ENCODE measurements at places on chromosomes 2 and 18.
A peak's percentile ranks its signal among the peaks of the same experiment; 100 is the strongest.

DNA sequence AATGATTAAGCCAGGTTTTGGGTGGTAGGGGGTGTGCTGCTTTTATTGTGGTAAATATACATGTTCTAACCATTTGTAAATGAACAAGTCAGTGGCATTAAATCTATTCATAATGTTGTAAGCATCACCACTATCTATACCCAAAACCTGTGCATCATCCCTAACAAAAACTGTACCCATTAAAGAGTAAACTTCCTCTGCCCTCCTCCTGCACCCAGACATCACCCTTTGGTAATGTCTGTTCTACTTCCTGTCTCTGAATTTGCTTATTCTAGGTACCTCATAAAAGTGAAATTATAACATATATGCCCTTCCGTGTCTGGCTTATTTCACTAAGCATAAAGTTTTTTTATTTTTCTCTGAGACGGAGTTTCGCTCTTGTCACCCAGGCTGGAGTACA, 14.1 kb downstream of the RIF1 start:
- DNase-seq, result no peak

- DNase-seq, result no peak
These were observed 230.7 kb downstream of the HAUS1 start for GRCh38 chr18:46334868-46335281.

- DNase-seq, result no peak
These were observed 19.6 kb upstream of the KIF3C start for GRCh38 chr2:26001743-26002351.

- DNase-seq, result peak; percentile 17
These were observed 48.1 kb downstream of the TMEM185B start for GRCh38 chr2:120174963-120175581.

DNA sequence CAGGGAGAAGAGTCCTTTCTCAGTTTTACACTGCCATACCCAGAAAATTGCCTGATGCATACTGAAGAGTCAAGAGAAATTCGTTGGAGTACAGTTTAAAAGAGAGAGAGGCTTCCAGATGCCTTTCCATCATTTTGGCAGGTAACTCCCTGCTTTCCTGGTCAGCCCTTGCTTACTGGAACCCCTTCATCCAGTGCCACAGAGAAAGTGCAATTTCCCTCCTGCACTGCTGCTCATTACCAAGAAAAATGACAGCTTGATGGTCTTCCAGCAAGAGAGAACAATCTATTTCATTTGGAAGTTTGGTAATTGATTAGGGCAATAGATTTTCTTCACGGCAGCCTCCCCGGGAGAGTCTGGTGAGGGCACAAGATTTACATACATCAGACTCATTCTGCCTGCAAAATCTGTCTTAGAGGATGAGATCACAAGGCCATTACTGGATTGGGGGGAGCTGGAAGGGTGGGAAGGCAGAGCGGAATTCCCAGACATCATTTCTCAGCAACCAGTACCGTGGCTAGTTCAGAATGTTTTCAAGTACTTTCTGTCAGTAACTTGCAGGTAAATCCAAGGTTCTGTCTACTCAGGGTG, 102.8 kb upstream of the SLC14A2 start:
- DNase-seq, result no peak
